ENCODE measurements at places on chromosomes 12 and 14.

- DNase-seq: no peak
Observed at GRCh38 chr12:3098436-3098835, 21.3 kb downstream of the TSPAN9 start.

GRCh38 chr12:127293507-127294310, 973.3 kb upstream of the TMEM132C start:
- peak; percentile 50 for DNase-seq

DNA sequence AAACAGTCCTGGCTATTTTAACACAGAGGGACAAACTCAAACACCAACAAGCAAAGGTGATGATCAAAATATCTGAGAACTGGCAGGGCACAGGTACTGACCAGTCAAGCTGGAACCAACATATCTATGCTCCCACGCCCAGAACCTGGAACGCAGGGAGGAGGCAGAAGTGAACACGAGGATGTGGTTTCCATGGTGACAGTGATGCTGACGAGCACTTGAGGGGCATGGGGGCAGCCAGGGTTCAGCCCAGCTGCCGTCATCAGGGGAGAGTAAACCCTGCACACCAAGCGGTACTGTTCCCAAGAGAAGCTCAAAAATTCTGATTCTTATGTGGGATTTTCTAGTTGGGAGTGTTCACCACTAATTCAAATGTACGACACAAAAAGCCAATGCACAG, 113.6 kb upstream of the SFSWAP start:
- no peak for DNase-seq

DNA sequence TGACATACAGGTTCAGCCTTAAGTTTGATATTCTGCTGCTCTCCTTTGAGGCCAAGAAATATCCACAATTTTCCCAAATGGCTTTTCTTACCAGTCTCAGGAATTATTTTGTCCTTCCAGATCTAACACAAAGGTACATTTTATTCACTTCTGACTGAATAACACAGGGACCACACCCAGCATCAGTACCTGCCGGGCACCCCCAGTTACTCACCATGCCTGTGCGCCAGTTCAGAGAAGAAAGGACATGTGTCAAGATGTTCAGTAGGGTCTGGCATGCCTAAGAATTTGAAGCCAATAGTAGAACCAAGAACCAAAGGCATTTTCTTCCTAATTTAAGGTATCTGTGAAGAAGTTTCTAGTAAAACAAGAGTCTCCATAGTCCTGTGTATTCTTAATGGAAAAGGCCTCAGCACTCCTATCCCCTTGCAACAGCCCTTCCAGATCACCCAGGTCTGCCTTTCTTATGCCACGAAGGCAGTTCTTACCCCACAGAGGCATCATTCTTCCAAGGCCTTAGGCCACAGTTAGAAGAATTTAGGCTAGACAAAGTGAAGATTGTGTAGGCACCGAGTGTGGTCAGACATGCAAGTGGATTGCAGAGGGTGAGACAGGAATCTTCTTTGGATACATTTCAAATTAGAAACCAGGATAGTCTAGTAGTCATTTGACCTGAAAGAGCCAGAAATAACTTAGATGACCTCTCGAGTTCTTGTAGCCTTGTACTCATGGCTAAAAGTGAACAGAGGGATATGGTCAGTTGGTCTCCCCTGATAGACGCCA, 140.1 kb upstream of the HIF1A start:
- DNase-seq: no peak

- peak; percentile 94 for DNase-seq
Observed at GRCh38 chr14:102071283-102071998, 15.4 kb downstream of the HSP90AA1 start.

GRCh38 chr12:91346827-91347226, 164.2 kb upstream of the DCN start:
- DNase-seq: no peak

DNA sequence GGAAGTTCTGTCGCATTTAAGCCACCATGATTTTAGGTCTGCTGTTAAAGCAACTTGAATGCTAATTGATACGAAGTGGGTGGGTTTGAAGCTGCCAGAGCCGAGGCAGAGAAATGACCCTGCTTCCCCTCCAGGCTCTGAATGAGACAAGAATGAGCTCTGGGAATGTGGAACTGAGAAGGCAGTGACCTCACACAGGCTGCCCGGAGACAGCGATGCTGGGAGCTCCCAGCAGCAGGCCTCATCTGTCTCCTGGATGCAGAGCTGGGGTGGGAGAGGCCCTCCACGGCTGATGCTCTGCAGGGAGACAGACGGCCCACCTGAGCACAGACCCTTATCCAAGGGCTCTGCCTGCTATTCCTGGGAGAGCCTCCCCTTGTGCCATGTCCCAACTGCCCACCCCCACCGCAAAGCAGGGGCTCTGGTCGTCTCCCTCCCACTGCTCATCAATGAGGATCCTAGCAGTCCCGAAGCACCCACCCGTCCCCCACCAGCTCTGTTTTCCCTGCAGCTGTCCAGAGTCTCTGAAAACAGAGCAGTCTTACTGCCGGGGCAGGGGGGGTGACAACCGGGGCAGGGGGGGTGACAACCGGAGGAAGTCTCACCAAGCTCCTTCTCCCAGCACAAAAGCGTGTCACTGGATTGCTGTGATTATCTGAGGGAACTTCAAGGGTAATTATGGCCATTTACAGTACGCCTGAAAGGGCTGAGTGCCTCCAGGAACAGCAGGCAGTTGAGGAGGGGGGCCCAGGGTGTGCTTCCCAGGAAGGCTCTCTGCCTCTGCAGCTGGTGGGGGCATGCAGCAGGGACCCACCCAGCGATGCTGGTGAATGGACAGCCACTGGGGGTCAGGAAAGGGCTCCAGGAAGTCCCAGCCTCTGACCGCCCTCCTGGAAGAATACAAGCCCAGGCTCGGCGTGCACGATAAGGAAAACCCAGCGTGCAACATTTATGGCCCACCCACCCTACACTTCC, 67.8 kb downstream of the CHGA start:
- DNase-seq: no peak

GRCh38 chr12:115632308-115632707, 645.2 kb downstream of the MED13L start:
- no peak for DNase-seq

- DNase-seq: no peak
Observed at GRCh38 chr14:99134516-99135046, 137.4 kb downstream of the BCL11B start.

- no peak for DNase-seq
Observed at GRCh38 chr14:58060077-58060476, 91.9 kb downstream of the ARMH4 start.

GRCh38 chr12:121800694-121801594, 2.9 kb upstream of the SETD1B start:
- no peak for DNase-seq

DNA sequence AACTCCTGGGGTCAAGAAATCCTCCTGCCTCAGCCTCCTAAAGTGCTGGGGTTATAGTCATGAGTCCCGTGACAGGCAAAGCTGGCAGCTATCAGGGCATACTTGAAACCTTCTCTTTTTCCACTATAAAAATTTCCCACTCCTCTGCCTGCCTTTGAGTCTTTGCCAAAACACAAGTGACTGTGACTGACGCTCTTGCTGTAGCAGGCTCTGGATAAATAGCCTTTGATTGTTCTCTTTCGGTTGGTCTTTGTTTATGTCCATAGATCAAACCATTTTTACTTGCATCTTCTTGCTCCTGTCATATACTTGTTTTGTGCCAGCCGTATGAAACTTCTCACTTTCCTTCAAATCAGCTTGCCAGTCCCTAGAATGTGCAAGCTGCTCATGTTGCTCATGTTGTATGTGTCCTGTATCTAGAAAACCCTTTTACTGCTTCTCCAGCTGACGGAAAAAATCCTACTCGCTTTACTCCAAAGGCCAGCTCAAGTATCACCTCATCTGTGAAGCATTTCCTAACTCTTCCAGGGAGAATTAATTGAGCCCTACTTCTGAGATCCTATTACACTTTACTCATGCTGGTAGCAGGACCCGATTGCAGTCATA, 73.1 kb downstream of the RESF1 start:
- no peak for DNase-seq

GRCh38 chr14:83856334-83856733, 1673.6 kb upstream of the FLRT2 start:
- DNase-seq: no peak

DNA sequence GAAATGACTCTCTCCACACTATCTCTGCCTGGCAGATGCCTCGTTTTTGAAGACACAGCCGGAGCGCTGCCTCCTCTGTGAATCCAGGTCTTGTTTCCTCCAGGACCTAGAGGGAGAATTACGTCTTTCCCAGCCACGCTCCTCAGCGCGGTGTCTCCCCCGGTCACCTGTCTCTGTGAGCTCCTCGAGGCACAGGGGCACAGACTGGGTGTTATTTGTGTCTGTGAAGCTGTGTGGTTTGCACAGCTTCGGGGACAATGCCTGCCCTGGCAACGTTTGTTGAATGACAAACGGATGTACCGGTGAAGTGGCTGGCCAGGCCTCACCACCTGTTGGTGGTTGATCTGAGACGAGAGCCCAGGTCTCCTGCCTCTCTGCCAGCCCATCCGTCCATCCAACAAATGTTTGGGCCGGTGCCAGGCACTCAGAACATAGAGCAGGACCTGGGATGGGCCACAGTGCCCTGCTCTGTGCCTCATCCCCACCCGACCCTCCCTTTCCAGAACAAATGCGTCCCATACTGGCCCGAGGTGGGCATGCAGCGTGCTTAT, 6.1 kb downstream of the PTPN6 start:
- no peak for DNase-seq

- DNase-seq: peak; percentile 13
Observed at GRCh38 chr12:53952871-53953734, 1.6 kb upstream of the HOXC12 start.

- DNase-seq: no peak
Observed at GRCh38 chr14:88417594-88417993, 32.1 kb downstream of the SPATA7 start.

DNA sequence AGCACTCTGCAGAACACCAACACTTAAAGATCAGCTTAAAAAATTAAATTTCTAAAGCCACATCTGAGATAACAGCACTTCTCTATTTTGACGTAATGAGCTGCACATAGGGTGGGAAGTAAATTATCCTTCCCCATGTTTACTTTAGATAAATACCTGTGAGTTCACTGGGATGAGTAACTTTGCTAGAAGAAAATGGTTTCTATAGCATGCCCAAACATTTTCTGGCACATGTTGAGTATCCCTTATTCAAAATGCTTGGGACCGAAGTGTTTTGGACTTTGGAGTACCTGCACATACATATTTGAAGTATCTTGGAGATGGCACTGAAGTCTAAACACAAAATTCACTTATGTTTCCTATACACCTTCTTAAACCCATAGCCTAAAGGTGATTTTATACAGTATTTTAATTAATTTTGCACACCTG, 6.6 kb downstream of the SLC38A2 start:
- no peak for DNase-seq

DNA sequence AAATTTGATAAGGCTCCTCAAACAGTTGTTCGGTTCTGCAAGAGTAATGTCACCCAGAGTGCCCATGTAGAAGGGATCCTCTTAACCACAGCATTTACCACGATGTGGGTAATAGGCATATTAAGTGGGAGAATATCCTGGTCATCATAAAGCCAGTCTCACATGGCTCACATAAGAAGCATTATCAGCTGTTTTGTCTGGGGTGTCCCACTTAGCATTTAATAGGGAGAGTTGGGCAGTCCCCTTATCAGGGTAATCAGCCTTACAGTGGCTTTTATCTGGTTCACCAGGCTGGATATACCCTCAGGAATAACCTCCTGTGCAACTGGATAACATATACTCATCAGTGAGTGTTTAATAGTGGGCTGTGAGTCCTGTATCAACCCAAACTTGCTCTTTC, 12.9 kb upstream of the TMEM263 start:
- no peak for DNase-seq

DNA sequence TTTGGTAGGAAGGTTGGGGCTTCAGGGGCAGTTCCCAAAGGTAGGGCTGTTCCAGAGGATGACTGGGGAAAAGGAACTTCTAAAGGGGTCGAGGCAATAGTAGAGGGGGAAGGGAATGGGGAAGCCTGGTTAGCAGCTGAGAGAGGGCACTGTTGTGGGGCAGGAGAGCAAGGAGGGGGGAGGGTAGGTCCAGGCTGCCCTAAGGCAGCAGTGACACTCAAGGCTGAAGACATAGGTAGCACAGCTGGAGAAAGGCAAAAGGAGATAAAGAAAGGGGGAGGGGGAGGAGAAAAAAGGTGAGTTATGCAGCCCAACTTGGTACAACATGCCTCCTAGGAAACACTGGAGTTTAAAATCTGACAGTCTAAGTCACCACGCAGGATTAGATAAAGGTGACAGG, 3.9 kb downstream of the NACA start:
- DNase-seq: no peak

DNA sequence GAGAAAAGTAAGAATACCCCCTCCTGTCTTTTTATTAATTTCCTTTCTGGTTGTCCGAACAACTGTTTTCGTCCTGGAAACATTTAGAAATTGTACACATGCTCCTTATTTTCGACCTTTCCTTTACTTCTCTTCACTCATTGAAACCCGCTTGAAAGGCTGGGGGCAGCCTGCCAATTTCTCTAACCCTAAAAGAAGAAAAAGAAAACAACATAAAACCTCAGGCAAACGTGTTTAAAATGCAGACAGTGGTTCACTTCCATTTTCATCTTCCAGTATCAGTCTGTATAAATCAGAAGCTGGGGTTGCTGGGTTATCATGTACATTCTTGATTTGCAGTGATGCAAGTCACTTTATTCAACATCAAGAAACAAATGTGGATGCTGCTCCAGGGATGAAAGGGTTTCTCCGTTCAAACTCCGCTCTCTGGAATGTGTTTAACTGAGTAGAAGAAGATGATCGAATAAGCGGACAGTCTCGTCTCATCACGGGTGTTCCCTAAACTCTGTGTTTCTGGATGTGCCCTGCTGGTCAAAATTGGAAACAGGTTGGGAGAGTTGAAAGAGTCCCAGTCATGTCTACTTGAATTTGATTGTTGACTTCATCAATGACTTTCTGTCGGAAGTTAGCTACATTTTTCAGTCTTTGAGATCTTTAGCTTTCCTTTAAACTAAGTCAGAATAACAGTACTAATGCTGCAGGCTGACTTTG, 1042.2 kb downstream of the BCL11B start:
- no peak for DNase-seq

- no peak for DNase-seq
Observed at GRCh38 chr12:6426882-6427671, 17.7 kb upstream of the CD27 start.

DNA sequence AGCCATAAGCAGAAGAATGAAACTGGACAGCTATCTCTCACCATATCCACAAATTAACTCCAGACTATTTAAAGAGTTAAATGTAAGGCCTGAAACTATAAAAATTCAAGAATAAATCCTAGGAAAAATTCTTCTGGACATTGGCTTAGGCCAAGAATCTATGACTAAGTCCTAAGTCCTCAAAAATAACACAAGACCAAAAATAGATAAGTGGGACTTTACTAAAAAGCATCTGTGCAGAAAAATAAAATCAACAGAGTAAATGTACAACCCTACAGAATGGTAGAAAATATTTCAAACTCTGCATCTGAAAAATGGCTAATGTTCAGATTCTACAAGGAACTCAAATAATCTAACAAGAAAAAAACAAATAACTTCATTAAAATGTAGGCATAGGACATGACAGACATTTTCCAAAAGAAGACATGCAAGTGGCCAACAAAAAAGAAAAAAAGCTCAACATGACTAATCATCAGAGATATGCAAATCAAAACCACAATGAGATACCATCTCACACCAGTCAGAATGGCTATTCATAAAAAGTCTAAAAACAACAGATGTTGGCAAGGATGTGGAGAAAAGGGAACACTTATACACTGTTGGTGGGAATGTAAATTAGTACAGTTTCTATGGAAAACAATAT, 61.0 kb upstream of the PPFIA2 start:
- DNase-seq: no peak

- DNase-seq: no peak
Observed at GRCh38 chr12:110689281-110690126, 589 bp upstream of the HVCN1 start.

Data from HCT116 (cell line).